ENCODE measurements at places on chromosomes 16 and 17. TPM values are rescaled to one million over a fixed set of nuclear protein-coding genes. Genes with fewer than 3 reads are reported as not detected.

- DNase-seq = no peak
Observed at GRCh38 chr17:52930581-52930980, 772.1 kb upstream of the CA10 start.

Gene STRADA
- total RNA-seq = 26.5 TPM

DNA sequence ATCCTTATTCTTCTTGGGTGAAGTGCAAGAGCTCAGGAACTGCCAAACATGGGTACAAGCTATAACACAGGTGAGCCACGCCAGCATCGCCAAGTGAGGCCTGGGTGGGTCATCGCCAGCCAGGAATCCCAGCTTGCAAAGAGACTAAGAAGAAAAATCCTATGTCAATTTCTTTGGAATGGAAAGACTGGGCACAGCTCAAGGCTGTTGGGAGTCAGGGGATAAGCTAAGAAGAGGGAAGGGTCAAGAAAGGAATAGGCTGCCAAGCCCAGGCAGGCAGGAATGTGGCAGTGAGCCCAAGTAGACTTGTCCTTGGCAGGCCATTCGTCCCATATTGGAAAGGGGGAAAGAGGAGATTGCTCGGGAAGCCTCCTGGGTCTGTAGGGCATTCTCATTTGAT lies 191.4 kb upstream of the CDH5 start:
- DNase-seq = no peak

DNA sequence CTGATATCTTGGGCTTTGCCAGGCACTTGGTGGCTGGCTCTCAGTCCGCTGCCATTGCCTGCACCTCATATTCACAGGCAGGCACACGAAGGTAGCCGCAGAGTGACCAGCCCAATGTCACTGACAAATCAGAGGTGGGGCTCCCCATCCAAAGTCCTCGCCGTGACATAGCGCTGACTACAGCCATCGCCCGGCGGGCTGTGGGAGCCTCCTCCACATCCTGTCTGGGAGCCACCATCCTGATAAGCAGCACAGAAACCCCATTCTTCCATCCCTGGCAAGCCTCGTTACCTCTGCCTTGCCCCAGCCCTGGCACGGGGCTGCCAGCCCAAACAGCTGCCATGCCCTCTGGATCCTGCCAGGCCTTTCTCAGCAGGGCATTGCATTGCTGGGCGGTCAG lies 437.8 kb downstream of the SLC39A11 start:
- DNase-seq = no peak

DNA sequence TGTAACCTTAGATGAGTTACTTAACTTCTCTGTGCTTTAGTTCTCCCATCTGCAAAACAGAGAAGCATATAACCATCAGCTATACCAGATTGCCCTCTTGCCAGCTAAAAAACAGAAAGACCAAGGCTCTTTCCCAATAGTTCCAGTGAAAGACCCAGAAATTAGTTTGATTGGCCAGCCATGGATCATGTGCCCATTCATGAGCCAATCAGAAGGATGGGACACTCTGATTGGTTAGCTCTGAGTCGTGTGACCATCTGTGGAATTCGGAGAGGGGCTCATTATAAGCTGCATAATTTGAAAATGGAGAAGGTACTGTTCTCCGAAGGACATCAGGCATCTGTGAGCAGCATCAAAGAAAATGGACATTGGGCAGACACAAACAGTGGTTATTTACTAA lies 155.2 kb downstream of the ABCC12 start:
- DNase-seq = no peak

DNA sequence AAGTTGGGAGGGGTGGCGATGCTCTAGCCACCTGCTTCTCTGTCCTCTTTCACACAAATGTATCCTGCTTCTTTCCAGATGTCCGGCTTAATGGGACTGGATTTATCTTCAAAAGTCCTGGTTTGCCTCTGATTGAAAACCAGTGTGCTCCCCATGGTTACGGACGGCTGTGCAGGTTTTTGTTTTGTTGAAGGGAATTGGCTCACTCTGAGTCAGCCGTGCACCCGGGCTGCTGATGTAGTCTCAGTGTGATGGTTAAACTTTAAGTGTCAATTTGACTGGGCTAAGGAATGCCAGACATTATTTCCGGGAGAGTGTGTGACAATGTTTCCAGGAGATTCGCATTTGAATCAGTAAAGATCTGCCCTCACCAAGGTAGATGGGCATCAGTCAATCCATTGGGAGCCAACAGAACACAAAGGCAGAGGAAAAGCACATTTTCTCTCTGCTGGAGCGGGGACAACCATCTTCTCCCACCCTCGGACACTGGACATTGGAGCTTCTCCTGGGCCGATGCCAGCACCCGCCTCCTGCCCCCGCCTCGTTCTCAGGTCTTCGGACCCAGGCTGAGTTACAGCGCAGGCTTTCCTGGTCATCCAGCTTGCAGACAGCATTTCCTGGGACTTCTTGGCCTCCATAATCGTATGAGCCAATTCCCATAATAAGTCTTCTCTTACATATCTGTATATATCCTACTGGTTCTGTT lies 126.9 kb upstream of the TNRC6C start:
- DNase-seq = no peak

Data from type B pancreatic cell (in vitro differentiated cells).